ENCODE measurements at places on chromosomes 5 and 9.

- DNase-seq: no peak
Measured at GRCh38 chr9:134653259-134654009, 11.8 kb downstream of the COL5A1 start.

DNA sequence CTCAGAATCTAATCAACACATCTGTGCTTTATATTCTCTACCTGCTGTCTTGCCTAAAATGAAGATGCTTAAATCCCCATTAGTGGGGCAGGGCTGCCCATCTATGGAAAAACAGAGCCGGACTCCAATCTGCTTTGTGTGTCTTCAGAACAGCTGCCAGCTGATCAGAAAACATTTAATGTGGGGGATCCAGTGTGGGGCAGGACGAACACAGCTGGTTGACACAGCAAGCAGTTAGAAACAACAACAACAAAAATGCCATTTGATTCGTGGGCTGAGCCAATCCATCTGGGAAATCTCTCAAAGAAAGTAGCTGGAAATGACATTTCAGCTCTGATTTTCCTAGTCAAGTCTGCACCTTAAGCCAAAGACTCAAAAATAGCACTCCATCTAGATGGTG is 99.8 kb downstream of the PPP2R2B start:
- DNase-seq: no peak

GRCh38 chr5:157471709-157472108 is 11.7 kb downstream of the NIPAL4 start:
- DNase-seq: no peak

- no peak for DNase-seq
Measured at GRCh38 chr5:16883176-16883575, 52.9 kb downstream of the MYO10 start.

DNA sequence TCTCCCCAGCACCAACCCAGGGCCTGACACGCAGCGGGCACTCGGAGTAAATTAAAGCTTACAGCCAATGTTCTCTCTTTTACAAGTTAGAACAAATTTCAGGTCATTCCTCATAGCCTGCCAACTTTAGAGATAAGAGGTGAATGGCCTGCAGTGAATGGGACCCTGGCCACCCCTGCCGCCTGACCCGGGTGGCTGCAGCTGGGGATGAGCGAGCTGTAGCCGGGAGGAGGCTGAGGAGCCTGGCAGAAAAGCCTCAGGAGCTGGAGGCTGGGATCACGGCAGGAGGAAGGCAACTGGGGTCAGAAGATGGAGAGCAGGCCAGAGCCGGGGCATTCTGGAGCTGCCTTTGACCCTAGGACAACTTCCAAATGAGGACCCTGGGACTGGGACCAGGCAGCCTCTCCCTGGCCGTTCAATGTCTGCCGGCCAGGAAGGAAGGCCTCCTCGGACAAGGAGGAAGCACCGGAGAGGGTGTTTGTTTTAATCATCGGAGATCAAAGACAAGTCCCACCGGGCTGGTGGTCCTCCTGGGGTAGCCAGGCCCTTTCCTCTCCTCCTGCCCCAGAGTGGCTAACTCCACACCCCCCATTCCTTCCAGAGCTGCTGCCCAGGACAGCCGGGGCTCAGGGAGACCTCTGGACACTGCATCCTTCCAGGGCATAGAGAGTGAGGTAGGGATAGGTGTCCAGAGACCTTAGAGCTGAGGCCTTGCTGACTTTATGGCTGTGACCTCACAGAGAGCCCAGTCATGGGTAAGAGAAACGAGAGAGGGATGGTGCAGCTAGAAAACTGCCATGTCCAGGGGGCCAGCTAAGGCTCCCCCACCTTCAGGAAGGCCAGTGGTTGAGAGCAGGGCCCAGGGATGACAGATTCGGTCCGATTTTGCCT is 87.3 kb upstream of the LMX1B start:
- DNase-seq: no peak

All from fibroblast of the conjunctiva (primary cell).